ENCODE measurements at places on chromosomes 4 and X. TPM values are rescaled to one million over a fixed set of nuclear protein-coding genes. Genes with fewer than 3 reads are reported as not detected.

Gene JCHAIN
- total RNA-seq, result not detected

DNA sequence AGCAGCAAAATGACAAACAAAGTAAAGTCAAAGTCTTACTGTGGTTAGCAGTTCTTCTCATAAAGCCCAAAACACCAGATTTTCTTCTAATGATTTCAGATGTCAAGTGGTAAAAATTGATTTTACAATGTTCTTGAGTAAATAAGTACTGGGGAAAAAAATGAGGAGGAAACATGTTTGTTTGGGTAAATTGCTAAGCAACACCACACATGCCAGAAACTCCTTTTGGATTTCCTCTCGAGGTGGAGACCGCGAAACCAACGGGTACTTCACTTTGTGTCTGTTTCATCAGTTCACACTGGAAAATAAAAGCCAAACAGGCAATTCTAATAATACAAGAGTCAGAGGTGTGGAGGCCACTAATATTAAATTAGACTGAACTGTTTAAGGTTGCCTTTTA, 4.6 kb upstream of the PKD2 start:
- DNase-seq, result no peak

DNA sequence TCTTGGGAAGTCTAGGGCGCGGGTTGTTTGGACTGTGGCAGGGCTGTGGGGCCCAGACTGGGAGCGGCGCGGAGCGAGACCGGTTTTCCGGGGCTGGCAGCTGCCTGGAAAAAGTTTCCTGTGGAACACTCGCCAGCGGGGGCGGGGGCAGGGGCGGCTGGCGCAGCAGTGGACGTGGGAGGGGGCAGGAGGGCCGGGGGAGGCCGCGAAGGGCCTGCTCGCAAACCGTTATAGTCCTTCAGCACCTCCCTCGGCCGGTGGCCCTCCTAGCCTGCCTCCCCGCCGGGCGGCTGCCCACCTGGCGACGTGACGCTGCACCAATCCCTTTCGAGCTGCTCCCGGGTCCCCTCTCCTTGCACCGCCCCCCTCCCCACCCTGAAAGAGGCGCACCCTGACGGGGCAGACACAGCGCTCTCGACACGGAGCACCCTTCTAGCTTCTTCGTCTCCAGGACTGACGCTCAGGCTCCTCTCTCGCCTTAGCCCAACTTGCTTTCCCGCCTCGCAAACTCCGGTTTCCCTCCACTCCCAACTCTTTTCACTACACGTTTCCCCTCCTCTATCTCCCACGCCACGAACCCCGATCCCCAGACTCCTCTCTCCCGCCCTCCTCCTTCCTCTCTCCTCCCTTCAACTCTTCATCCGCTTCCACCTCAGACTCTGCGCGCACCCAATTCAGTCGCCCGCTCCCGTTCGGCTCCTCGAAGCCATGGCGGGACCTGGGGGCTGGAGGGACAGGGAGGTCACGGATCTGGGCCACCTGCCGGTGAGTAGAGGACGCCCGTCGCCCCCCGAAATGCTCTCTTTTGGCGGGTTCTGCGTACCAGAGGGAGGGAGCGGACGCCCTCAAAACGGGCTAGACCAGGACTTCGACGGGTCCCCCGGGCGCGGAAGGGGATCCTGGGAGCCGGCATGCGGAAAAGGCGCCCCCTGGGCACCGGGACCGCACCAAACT, at the start of gene NRK:
NRK (plus strand) TSS at position 402 of the 954 bp plus-strand sequence; CDS start at position 709, 307 bp downstream.
- DNase-seq, result no peak

DNA sequence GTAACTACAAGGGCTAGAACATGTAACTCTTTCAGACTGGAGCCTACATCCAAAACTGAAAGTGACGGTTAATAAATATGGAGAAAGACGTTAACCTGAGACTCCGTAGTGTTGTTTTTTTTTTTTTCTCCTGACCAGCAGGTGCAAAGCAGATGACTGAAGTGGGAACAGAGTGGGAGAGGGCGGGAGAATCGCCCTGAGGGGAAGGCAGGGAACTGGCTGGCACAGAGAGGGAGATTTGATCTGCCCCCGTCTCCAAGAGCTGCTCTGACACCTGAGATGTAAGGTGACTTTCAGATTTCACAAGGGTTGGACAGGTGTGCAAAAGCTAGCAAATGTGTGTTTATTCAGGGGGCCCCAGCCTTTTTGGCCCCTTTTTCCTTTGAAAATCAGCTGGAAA, 180.2 kb downstream of the PALLD start:
- DNase-seq, result no peak

Measured in activated T-helper 2 cell treated with anti-CD3 and anti-CD28 coated beads, Interferon-gamma antibody, Interleukin-2, Interleukin-4, amounts not matched to agents 10 μg/mL and 5 μg/mL and 100 μg/mL, durations not matched to agents 14 hours and 24 hours and 36 hours (primary cell).